ENCODE measurements at places on chromosomes 16 and 17.

DNA sequence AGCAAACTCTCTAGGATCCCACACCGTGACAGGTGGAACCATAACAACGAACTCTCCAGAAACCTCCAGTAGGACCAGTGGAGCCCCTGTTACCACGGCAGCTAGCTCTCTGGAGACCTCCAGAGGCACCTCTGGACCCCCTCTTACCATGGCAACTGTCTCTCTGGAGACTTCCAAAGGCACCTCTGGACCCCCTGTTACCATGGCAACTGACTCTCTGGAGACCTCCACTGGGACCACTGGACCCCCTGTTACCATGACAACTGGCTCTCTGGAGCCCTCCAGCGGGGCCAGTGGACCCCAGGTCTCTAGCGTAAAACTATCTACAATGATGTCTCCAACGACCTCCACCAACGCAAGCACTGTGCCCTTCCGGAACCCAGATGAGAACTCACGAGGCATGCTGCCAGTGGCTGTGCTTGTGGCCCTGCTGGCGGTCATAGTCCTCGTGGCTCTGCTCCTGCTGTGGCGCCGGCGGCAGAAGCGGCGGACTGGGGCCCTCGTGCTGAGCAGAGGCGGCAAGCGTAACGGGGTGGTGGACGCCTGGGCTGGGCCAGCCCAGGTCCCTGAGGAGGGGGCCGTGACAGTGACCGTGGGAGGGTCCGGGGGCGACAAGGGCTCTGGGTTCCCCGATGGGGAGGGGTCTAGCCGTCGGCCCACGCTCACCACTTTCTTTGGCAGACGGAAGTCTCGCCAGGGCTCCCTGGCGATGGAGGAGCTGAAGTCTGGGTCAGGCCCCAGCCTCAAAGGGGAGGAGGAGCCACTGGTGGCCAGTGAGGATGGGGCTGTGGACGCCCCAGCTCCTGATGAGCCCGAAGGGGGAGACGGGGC, 1.3 kb downstream of the SPN start:
- no peak for DNase-seq

DNA sequence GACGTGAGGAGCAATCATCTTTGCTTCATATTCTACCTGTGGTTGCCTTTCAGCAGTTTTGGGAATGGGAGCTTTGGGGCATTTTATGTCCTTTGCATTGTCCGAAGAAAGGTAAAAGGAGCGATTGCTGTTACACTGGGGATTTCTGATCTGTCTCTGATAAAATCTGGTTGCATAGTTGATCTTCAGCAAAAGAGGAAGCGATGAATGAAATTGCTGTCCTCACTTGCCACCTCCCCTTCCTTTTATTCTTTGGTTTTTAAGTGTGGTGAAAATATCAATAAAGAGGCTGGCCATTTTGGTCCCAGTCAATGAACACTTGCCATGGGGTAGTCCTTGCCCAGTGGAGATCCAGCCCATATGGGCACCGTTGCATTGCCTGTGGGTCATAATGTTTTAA, 236.8 kb downstream of the MSI2 start:
- no peak for DNase-seq

GRCh38 chr16:535446-536405, 8.2 kb downstream of the CAPN15 start:
- no peak for DNase-seq

- no peak for DNase-seq
These were observed 73.8 kb downstream of the XYLT1 start for GRCh38 chr16:17396762-17397498.

DNA sequence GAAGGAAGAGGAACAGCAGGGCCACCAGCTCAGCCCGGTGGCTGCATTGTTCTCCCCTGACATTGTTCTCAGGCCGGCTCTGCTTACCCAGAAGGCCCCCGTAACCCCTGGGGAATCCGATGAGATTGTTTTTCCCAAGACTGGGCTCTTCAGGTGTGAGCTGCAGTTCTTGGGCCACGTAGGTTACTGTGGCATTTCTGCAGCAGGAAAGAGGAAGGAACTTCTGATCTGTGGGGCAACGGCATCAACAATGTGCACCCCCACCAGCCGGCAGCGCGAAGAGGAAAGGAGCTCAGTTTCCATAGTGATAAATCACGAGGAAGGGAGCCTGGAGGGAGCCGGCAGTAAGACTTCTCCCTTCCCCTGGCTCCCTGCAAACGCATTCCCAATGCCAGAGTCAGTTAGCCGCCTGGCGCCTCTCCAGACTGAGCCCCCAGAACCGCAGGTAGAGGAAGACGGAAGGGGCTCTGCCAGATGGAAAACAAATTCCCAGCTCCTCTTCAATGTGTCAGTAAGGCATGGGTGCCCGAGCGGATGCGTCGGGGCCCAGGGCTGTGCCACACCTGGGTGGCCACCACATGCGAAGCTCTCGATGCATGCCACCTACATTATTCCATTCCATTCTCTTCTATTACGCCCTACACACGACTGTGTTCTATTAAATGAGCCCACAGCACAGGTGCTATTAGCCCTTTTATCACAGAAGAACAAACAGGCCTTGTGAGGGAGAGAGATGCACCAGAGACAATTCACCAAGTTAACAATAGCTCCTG, 21.5 kb upstream of the PECAM1 start:
- DNase-seq: no peak

DNA sequence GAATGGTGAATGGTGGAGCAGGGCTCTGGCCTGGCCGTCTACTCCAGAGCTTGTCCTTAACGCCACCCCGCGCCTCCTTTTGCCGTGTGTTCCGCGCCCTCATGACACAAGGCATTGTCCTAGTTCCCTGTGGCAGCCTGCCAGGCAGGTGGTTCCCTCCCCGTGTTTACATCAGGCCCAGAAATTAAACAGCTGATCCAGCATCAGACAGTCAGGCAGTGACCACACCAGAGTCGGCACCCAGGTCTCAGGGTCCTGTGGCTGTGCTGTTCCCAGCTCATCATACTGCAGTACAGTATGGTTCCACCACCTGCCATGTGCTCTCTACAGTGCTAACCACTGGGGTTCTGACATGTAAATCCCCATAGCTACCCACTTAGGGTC, 119.7 kb downstream of the RAB11FIP4 start:
- DNase-seq: no peak

GRCh38 chr17:13460261-13461000, 141.3 kb downstream of the HS3ST3A1 start:
- DNase-seq: no peak

DNA sequence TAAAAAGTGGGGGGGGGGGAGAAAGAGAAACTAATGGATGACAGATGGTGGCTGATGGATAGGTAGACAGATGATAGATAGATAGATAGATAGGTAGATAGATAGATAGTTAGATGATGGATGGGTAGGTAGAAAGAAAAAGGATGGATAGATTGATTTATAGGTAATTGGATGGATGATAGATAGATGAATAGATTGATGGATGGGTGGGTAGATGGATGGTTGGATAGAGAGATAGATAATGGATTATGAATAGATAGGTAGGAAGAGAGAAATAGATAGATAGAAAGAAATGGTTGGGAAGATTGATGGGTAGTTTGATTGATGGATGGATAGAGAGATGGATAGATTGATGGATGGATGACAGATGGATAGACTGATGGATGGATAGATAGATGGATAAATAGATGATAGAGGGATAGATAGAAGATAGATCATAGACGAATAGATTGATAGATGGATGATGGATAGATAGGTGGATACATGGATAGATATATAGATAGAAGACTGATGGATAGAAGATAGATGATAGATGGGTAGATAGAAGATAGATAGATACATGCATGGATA, 337.1 kb downstream of the C16orf95 start:
- no peak for DNase-seq

DNA sequence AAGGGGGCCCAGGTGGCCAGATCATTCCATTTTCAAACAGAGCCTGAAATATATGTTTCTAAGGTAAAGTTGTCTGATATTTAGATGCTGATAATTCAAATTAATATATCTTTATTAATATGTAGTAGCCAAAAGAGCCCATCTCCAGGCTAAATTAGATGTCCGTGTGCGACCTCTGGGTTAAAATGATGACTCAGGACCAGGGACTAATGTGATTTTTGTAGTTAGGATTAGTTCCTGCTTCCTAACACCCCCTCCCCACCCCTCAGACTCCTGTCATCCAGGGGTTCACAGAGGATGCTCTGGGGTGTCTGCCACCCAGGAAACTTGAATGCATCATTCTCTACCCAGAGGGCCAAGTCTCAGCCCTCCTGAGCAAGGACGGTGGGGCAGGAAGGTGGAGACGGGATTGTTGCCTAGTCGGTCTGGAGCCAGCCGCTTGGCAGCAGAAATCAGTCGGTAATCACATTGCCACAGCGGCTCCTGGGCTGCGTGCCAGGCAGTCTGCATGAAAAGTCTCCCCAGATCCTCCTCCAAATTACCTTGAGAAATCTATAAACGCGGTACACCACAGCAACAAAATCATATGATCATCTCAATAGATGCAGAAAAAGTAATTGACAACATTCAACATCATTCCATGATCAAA, 29.8 kb downstream of the CNGB1 start:
- no peak for DNase-seq

DNA sequence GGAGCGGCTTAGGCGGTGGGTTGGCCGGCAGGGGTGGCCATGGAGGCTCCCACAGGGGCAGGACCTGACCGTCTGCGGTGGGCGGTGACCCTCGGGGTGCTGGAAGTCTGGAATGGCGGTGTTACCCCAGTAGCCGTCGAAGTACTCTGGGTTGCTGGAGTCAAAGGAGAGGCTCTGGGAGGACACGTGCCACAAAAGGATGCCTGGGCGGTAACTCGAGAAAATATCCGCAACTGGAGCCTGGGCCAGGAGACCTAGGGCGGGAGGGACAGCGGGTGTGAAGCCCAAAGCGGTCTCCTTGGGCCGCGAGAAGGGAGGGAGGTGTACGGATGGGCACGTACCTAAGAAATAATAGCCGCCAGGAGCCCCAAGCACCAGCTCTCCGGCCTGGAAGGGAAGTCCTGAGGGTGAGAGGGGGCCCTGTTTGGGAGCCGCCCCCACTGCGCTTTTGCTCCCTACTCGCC, 4.6 kb downstream of the ITGA2B start:
- no peak for DNase-seq

DNA sequence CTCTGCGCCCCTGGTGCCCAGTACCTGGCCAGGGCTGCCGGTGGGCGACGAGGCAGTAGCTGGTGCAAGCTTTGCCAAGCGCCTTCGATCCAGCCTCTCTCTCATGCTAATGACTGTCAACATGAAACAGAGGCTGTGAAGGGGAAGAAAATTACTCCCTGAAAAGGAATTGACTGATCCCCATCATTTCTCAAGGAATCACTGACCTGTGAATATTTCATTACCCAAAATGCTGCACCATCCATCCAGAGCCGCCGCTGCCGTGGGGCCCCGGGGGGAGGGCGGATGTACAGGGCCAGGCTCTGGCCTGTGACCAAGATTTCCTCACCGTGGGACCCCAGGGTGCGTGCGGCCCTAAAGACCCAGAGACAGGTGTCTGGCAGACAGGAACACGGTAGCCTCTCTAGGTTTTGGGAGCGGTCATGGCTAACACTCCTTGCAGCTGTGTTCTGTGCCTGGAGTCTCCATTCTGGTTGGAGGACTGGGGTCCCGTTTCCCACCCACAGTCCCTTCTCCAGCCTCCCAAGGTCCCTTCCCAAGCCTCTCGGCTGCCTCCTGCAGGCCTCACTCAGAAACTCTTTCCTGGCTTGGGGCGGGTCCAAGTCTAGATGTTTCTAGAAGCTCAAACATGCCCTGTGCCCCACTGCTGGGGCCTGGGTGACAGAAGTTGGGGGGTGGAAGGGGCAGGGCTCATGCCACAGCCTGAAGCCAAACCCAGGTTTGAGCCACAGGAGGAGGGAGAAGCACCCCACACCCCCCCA, 73.3 kb downstream of the ENGASE start:
- no peak for DNase-seq

DNA sequence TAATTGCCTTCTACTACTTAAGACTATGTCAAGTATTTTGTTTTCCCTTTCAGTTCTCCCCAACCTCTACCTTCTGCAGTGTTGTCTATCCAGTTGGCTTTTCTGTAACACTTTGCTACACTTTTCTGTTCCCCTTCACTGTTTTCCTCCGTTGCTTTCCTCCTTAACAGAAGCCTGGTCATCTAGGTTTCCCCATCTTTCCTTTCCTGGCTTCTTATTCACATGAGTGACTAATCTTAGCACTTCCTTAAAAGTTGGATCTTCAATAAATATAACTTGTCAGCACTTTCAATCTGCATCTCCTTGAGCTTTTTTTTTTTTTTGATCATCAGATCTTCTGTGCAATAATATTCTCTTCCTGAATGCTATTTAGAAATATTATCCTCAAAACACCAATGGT, 2.8 kb upstream of the SLFN11 start:
- no peak for DNase-seq

DNA sequence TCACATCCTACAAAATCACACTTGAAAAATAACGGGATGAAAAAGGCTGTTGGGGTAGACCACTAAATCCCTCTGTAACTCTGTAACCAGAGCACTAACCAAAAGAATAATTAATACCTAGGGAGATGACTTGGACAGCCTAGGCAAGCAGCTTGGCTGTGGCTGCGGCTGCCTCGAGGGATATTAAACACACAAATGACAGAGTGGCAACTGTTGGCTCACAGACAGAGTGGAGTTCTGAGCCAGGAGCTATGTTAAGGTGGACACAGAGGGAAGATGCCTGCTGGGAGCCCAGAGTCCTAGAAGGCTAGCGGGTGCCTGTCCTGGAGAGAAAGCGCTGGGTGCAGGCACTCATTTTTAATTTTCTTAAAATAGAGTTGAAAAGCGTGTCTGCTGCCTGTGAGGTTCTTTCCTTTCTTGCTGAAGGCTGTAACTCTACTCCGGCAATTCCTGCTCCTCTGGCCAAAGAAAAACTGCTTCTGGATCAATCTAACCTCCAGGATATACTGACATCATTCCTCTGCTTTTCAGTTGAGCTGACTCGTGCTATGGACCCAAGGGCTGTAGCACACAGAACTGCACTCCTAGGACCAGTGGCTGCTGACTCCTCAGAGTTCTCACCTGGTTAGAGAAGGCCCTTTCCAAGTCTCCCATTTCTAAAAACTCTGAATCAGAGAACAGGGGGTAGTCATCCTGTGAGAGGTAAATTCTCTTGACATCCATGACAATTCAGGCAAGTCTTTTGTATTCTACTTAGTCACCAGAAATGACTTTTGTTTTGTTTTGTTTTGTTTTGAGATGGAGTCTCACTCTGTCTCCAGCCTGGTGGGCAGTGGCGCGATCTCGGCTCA, 147.9 kb downstream of the STX8 start:
- no peak for DNase-seq

DNA sequence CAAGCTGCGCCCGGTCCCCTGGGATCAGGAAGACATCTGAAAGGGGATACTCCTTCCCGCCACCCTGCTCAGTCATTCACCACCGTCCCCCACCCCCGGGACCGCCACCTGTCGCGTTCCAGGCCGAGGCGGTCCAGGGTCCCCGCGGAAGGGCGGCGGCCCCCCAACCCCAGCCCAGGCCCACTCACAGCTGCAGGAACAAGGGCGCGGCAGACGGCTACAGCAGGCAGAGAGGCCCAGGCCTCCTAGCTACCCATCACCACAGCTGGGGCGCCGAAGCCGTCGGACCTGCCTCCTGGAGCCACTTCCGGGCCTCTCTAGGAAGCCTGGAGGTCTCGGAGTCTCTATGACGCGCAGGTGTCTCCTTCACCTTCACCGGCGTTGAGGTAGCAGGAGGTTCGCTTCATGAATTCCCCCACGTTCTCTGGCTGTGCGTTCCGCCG, at the start of gene SDR42E1:
Gene SDR42E1, minus strand, starts transcription at position 272 of the 443 bp plus-strand sequence. CDS start 10,612 bp downstream, outside the sequence.
- peak; percentile 44 for DNase-seq

- peak; percentile 47 for DNase-seq
These were observed 4.0 kb downstream of the HIC1 start for GRCh38 chr17:2058586-2059546.

- no peak for DNase-seq
These were observed 687.2 kb downstream of the WWOX start for GRCh38 chr16:78786635-78787034.

Measured in stimulated activated CD8-positive, alpha-beta memory T cell treated with anti-CD3 and anti-CD28 coated beads, Interleukin-2, amount 100 ng/mL, for 1 hour (primary cell).